ENCODE measurements at places on chromosomes 11 and 22.
A peak's percentile ranks its signal among the peaks of the same experiment; 100 is the strongest.

GRCh38 chr11:64057890-64058289, 22.2 kb downstream of the FLRT1 start:
- DNase-seq, result no peak

DNA sequence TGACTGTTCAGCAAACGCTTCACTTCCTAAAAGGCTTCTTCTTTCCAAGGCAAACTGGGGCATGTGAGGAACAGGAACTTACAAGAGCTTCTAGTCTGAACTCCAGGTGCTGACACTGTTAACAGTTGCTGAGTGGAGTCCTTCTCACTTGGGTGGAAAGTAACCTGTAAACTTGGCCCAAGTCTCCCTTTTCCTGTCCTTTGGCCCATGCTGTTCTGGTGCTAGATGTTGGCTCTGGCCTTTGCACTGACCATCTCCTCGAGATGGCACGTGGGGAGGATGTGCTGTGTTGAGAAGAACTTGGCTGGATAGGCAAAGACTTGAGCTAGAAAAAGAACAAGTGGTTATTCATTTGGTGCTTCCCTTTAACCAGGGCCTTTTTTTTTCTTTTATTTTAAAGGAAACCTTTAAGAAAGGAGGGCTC, 53.6 kb downstream of the PTPRJ start:
- no peak for DNase-seq

GRCh38 chr11:75802913-75803820, 11.8 kb upstream of the UVRAG start:
- DNase-seq, result peak; percentile 82

DNA sequence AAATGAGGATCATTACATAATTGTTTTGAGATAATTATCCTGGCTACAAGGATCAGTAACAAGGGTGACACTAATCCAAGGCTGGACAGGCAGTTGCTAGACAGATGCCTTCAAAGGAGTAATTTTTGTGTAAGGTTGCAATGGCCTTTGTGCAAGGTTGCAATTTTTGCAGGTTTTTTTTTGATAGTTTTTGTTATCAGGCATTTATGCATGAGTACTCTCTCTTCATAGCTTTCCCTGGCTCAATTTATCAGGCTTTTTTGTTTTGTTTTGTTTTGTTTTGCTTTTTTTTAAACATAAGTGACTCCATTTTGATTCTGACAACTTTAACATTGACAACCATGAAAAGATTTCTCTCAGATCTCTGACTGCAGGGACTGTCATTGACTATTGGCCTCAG, 110.2 kb downstream of the SWAP70 start:
- DNase-seq, result no peak

GRCh38 chr22:41598081-41598480, 8.4 kb upstream of the PMM1 start:
- DNase-seq, result peak; percentile 73

Data from cardiac fibroblast (primary cell).